ENCODE measurements at places on chromosomes 1 and 21.
A peak's percentile ranks its signal among the peaks of the same experiment; 100 is the strongest.

- no peaks in the 10 kb centered on the region for H3K27me3 ChIP-seq
- H3K36me3 ChIP-seq, result no peaks in the 10 kb centered on the region
- no peaks in the 10 kb centered on the region for H3K4me1 ChIP-seq
- H3K27ac ChIP-seq, result no peak overlapping the region
- DNase-seq, result no peak
Measured at GRCh38 chr1:111709986-111710385, 29.2 kb downstream of the INKA2 start.

GRCh38 chr1:202315576-202316168 is 26.1 kb downstream of the UBE2T start:
- H3K36me3 ChIP-seq, result no peaks in the 10 kb centered on the region
- DNase-seq, result peak; percentile 85
- H3K27ac ChIP-seq, result no peak overlapping the region
- H3K4me1 ChIP-seq, result peaks cover 27% of the 10 kb centered on the region

GRCh38 chr1:108082738-108083562 is 117.2 kb downstream of the SLC25A24 start:
- H3K27ac ChIP-seq, result peak overlapping the region; percentile 6
- DNase-seq, result no peak
- no peak overlapping the region for H3K4me3 ChIP-seq
- peaks cover 40% of the 10 kb centered on the region for H3K4me1 ChIP-seq

- no peaks in the 10 kb centered on the region for H3K4me1 ChIP-seq
- no peak overlapping the region for H3K4me3 ChIP-seq
- H3K27ac ChIP-seq, result no peak overlapping the region
- no peak for DNase-seq
- peaks cover 65% of the 10 kb centered on the region for H3K36me3 ChIP-seq
- no peaks in the 10 kb centered on the region for H3K27me3 ChIP-seq
Measured at GRCh38 chr1:178772952-178773351, 47.9 kb downstream of the RALGPS2 start.

- no peak for DNase-seq
- H3K36me3 ChIP-seq, result no peaks in the 10 kb centered on the region
- peaks cover 62% of the 10 kb centered on the region for H3K4me1 ChIP-seq
- H3K27me3 ChIP-seq, result peaks cover 15% of the 10 kb centered on the region
Measured at GRCh38 chr1:53896635-53897229, 2.7 kb downstream of the DIO1 start.

- peaks cover 18% of the 10 kb centered on the region for H3K27me3 ChIP-seq
- no peak overlapping the region for H3K4me3 ChIP-seq
- H3K4me1 ChIP-seq, result no peaks in the 10 kb centered on the region
- no peak overlapping the region for H3K27ac ChIP-seq
- no peak for DNase-seq
Measured at GRCh38 chr21:34561806-34562205, 49.8 kb upstream of the KCNE1 start.

- no peaks in the 10 kb centered on the region for H3K36me3 ChIP-seq
- H3K4me1 ChIP-seq, result no peaks in the 10 kb centered on the region
- peaks cover 6% of the 10 kb centered on the region for H3K27me3 ChIP-seq
- H3K27ac ChIP-seq, result no peak overlapping the region
- H3K4me3 ChIP-seq, result no peak overlapping the region
- no peak for DNase-seq
Measured at GRCh38 chr1:234149217-234149616, 224.0 kb upstream of the COA6 start.

DNA sequence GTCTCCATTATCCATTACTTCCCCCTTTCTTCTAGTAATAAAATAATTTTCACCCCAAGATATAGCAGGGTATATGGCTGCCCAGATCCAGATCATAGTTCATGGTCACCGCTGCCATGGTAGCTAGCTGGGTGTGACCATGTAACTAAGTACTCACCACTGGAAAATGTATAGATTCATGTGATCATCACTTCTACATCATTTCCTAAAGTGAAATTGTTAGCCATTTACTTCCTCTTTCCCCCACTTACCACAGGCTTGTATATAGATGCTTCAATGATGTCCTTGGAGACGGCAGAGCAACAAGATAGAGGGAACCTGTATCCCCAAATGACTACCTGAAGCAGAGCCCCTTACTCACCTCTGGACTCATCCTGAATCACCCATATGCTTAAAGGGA is 22.7 kb upstream of the EYA3 start:
- H3K27ac ChIP-seq, result no peak overlapping the region
- no peak overlapping the region for H3K4me3 ChIP-seq
- H3K27me3 ChIP-seq, result peaks cover 18% of the 10 kb centered on the region
- no peak for DNase-seq
- H3K4me1 ChIP-seq, result no peaks in the 10 kb centered on the region
- no peaks in the 10 kb centered on the region for H3K36me3 ChIP-seq

DNA sequence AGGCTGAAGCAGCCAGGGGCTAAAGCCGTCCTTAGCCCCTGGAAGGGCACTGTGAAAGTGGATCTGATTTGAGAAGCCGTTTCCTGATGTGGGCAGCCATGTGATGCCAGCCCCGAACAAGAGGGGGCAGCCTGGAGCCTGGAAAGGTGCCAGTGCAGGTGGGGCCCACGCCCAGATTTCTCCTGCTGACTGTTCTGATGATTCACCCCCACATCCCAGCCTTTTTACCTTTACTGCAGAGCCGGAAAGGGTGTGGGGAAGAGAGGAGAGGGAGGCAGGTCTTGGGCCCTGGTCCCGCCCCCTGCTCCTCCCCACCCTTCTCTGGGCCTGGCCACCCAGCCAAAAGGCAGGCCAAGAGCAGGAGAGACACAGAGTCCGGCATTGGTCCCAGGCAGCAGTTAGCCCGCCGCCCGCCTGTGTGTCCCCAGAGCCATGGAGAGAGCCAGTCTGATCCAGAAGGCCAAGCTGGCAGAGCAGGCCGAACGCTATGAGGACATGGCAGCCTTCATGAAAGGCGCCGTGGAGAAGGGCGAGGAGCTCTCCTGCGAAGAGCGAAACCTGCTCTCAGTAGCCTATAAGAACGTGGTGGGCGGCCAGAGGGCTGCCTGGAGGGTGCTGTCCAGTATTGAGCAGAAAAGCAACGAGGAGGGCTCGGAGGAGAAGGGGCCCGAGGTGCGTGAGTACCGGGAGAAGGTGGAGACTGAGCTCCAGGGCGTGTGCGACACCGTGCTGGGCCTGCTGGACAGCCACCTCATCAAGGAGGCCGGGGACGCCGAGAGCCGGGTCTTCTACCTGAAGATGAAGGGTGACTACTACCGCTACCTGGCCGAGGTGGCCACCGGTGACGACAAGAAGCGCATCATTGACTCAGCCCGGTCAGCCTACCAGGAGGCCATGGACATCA is at the start of gene SFN:
TSS of gene SFN (plus strand) at position 369 of the 904 bp plus-strand sequence. CDS start at position 433, 64 bp downstream.
- peak within 1 kb of the TSS; percentile 91 for H3K4me3 ChIP-seq
- H3K4me1 ChIP-seq, result peaks cover 49% of the 10 kb centered on the region
- no peak for DNase-seq

GRCh38 chr21:40753756-40754155 is 93.2 kb downstream of the DSCAM start:
- H3K4me1 ChIP-seq, result peaks cover 5% of the 10 kb centered on the region
- H3K27me3 ChIP-seq, result peaks cover 16% of the 10 kb centered on the region
- DNase-seq, result no peak
- H3K4me3 ChIP-seq, result no peak overlapping the region
- no peaks in the 10 kb centered on the region for H3K36me3 ChIP-seq

- peaks cover 30% of the 10 kb centered on the region for H3K36me3 ChIP-seq
- H3K4me3 ChIP-seq, result no peak overlapping the region
- DNase-seq, result no peak
- no peaks in the 10 kb centered on the region for H3K27me3 ChIP-seq
- no peak overlapping the region for H3K27ac ChIP-seq
Measured at GRCh38 chr1:109996476-109996875, 11.9 kb downstream of the AHCYL1 start.

DNA sequence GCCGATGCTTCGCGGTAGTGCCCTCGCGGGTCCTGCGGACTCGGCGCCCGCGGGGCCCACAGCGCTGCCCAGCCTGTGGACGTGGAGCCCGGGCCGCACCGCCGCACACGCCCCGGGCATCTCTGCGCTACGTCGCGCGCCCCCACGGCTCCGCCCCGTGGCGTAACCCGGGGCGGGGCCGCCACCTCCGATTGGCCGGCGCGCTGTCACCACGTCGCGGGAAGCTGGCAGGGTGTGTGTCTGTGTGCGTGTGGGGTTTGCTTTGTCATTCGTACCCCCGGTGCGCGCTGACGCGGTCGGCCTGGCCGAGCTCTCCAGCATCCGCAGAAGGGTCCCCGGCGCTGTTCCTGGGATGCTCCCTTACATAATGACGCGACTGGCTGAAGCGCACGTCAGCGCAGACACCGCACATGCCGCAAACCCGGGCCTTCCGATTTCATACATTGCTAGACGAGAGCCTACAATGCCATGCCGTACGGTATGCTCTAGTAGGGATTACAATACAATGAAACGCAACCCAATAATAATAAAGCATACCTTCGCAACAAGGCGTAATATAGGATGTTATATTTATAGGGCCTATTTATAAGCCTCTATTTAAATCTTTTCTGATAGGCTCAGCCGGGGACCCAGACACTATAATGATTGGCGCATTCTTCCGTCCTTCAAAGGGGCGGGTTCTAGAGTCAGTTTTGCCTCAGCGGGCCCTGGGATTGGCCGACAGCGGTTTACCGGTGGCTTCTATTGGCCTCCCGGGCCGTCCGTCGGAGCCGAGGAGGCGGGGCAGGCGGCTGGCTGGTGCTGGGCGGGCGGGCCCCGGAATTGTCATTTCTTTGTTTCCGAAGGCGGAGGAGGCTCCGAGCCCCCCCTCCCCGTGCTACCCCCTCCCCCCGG is at the start of gene MACO1:
TSS of gene MACO1 (plus strand) at position 825 of the 894 bp plus-strand sequence. CDS start 202 bp downstream, outside the sequence.
- H3K4me3 ChIP-seq, result peak within 1 kb of the TSS; percentile 94
- peak within 1 kb of the TSS; percentile 88 for H3K27ac ChIP-seq
- DNase-seq, result peak; percentile 97
- peaks cover 44% of the 10 kb centered on the region for H3K4me1 ChIP-seq

GRCh38 chr1:216390956-216391355 is 32.3 kb downstream of the USH2A start:
- no peaks in the 10 kb centered on the region for H3K36me3 ChIP-seq
- no peak overlapping the region for H3K27ac ChIP-seq

DNA sequence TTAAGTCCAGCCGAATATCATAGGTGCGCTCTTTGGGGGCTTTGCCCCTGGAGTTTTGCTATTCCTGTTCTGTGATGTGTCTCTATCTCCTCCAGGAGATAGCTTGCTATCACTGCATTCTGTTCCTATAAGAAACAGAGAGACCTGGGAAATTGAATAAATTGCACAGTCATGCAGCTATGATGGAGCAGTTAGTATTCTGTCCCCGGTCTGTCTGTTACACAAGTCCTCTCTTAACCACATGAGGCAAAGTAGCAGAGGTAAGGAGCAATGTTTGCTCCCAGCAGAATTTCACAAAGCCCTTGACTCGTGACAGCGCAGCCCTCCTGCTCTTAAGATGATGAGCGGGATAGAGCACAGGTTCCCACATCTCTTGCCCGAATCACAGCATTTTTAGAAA is 63.9 kb upstream of the GRHL3 start:
- no peak for DNase-seq
- H3K27ac ChIP-seq, result no peak overlapping the region
- H3K4me1 ChIP-seq, result no peaks in the 10 kb centered on the region
- H3K27me3 ChIP-seq, result peaks cover 4% of the 10 kb centered on the region

- no peak for DNase-seq
- peaks cover 21% of the 10 kb centered on the region for H3K4me1 ChIP-seq
- peaks cover 3% of the 10 kb centered on the region for H3K27me3 ChIP-seq
- H3K4me3 ChIP-seq, result no peak overlapping the region
- H3K36me3 ChIP-seq, result no peaks in the 10 kb centered on the region
- H3K27ac ChIP-seq, result no peak overlapping the region
Measured at GRCh38 chr1:228782662-228783417, 47.6 kb downstream of the RHOU start.

GRCh38 chr1:35220976-35221375 is 28.0 kb upstream of the SFPQ start:
- H3K4me1 ChIP-seq, result peaks cover 27% of the 10 kb centered on the region
- H3K36me3 ChIP-seq, result no peaks in the 10 kb centered on the region
- H3K27ac ChIP-seq, result no peak overlapping the region
- H3K27me3 ChIP-seq, result peaks cover 2% of the 10 kb centered on the region
- H3K4me3 ChIP-seq, result no peak overlapping the region

DNA sequence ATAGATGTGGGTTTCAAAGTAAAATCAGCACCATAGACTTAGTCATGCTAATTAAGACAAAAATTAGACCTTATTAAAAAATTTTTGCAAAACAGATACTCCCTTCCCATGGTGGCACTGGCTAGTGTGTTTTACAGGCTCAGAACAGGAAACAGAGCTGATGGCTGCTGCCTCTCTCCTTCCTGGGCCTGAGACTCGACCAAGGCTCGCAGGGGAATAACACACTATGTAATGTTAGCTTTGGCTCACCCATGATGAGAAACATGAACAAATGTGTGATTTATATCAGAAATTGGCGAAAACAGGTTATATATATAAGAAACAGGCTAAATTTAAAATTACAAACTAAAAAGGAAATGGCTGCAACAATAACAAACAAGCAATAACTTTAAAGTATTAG is 50.7 kb downstream of the ERG start:
- H3K4me1 ChIP-seq, result peaks cover 29% of the 10 kb centered on the region
- H3K27ac ChIP-seq, result no peak overlapping the region
- H3K36me3 ChIP-seq, result no peaks in the 10 kb centered on the region
- H3K27me3 ChIP-seq, result peaks cover 1% of the 10 kb centered on the region

DNA sequence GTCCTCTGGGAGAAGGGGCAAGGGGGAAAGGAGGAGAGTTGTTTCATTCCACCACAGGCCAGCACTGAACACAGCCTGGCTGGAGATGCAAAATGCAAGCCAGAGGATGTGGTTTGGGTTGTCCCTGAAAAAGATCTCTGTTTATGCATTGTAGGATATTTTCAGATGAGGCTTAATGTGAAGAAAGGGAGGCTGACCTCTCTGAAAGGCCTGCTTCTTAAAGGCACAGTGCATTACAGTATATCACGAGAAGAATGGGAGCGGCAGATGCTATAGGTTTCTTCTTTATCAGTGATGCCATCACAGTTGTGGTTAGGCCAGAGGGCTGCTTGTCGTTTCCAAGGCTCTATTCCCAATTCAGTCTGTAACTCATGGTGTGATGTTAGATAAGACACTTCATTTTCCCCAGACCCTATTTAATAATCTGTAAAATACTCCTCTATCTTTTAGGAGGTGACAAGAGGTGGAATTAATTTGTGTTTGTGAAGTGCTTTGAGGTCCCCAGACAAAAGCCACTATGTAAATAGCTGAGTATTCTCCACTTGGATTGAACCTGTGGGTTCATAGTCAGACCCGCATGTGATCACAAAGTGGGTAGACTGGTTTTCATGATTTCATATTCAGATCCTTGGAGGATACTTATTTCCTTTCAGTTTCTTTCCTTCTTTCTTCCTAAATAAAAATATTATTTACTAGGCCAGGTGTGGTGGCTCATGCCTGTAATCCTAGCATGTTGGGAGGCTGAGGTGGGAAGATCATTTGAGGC is 76.5 kb upstream of the WDR26 start:
- no peak for DNase-seq
- no peaks in the 10 kb centered on the region for H3K36me3 ChIP-seq
- peaks cover 12% of the 10 kb centered on the region for H3K27me3 ChIP-seq

DNA sequence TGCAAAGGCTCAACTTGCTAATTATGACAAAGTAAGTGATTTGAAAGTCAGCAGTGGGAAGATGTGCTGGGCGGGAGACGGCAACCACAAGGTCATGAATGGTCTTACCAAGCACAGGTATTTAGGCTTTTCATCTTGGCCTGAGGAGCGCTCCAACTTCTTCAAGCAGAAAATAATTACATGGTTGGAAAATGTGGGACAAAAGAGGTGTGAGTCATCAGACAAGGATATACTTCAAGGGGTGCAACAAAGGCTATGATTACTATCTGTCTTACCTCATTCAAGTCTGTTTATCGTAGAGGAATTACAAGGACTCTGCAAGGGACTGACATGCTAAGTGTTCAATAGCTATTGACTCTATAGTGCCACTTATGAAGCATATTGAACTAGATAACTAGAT is 2005.7 kb downstream of the MRPL39 start:
- no peak overlapping the region for H3K27ac ChIP-seq
- H3K36me3 ChIP-seq, result no peaks in the 10 kb centered on the region
- H3K27me3 ChIP-seq, result no peaks in the 10 kb centered on the region

Measured in nephron progenitor cell (in vitro differentiated cells).